ENCODE measurements at places on chromosomes 12 and 14.

- no peak for DNase-seq
Observed at GRCh38 chr12:12384571-12385340, 27.9 kb downstream of the BORCS5 start.

- DNase-seq, result no peak
Observed at GRCh38 chr12:5453466-5453865, 21.6 kb downstream of the NTF3 start.

GRCh38 chr12:7376196-7376595 lies 67.8 kb downstream of the CD163L1 start:
- no peak for DNase-seq

DNA sequence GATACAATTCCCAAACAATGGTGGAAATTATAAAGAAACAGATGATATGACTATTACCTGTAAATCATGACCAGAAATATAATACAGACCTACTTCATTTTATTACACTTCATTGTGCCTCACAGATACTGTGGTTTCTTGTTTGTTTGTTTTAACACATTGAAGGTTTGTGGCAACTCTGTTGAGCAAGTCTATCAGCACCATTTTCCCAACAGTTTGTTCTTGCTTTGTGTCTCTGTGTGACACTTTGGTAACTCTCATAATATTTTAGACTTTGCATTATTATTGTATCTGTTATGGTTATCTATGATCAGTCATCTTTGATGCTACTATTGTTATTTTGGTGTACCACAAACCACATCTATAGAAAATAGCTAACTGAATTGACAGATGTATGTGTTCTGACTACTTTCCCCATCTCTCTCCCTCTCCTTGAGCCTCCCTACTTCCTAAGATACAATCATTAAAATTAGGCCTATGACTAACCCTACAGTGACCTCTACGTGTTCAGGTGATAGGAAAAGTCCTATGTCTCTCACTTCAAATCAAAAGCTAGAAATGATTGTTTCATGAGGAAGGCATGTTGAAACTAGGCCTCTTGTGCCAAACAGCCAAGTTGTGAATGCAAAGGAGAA lies 49.1 kb downstream of the FBXO33 start:
- DNase-seq, result no peak

DNA sequence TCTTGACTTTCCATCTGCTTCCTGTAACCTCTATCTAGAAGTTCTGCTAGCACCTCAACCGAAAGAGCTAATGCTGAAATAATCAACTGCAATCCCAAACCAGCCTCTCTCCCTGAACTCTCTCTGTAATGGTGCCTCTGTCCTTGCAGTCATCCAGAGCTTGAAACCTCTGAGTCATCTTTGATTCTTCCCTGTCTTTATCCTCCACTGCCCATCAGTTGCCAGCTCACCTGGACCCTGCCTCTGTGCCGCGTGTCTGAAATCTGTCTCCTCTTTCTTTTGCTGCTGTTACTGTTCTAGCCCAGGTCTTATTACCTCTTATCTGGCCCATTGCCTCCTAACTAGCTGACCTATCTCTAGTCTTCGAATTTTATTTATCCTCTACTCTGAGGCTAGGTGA lies 15.5 kb downstream of the CLSTN3 start:
- no peak for DNase-seq

DNA sequence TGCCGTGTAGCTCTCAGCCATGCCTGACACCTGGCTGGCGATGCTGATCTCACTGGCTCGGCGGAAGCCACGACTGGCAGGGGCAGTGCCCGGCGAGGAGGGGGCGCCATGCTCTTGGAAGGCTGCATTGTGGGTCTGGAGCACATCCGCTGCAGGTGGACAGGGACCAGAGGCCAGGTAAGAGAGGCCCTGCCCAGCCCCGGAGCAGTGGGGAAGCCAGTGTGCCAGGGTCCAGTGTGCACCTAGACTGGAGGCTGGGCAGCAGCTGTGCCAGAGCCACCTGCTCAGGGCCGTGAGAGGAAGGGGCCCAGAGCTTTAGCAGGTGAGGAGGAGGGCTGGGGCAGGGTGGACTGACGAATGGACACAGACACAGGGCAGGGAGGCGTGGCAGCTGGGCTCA lies 10.1 kb downstream of the ARL6IP4 start:
- no peak for DNase-seq

- no peak for DNase-seq
Observed at GRCh38 chr12:16605642-16606116, 283 bp downstream of the LMO3 start.

GRCh38 chr14:60514741-60515491 lies 6.0 kb downstream of the SIX6 start:
- no peak for DNase-seq

DNA sequence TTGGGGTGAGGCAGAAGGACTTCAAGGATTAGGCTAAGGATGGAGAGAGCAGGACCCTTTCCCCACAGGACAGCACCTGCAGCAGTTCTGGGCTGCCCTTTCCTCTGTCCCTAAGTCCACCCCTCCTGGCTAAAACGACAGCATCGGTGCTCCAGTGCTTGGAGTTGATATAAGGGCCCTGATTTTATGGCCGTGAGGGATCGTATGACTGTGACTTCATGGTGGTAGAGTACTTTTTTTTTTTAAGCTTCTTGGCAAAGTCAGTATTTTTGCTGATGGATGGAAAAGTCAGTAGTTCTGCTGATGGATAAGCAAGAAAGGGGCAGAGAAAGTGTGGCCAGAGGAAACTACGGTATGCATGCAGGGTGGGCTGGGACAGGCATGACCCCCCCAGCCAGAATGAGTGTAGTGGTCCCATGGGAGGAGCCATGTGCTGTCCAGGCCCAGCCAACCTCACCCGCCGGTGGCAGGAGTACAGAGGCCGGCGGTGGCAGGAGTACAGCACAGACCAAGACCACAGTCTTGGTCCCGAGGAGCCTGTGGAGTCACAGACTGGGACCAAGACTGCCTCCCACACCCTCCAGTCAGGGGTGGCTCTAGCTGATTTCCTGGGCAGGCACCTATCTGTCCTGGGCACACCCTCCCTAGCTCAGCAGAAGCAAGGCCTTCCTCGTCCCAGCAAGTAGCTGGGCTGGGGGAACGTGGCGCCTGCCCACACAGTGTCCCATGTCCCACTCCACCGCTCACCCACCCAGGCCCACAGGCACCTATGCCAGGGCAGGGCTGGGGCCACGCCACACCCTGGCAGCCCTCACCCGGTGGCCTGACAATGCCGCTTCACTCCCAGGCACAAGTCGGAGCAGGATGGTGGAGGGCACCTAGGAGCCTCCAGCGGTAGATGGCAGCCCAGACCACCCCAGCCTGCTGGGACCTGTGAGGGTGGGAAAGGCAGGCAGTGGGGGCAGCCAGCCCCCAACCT lies 46.3 kb downstream of the CCDC88C start:
- no peak for DNase-seq

DNA sequence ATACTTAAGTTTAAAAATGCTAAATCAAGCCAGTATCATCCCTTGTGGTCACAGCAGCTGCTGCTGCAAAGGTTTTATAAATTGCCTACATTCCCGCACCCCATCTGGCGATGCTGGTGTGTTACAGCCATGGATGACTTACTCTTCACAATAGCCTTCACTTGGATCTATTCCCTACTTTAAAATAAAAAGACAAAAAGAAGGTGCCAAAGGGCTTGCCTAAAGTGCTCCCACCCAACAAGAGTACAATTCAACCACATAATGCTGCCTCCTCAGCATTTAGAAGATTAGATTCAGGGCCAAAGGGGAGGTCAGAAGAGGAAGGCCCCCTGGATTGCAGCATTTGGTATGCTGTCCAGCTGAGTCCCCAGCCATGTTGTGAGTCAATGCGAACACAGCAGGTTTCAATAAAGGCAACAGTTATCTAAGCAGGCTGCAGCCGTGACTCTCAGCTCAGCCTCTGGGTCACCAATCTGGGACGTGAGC lies 176.1 kb downstream of the DAD1 start:
- DNase-seq, result no peak

GRCh38 chr12:53181935-53182334 lies 1.2 kb upstream of the CSAD start:
- DNase-seq, result no peak

DNA sequence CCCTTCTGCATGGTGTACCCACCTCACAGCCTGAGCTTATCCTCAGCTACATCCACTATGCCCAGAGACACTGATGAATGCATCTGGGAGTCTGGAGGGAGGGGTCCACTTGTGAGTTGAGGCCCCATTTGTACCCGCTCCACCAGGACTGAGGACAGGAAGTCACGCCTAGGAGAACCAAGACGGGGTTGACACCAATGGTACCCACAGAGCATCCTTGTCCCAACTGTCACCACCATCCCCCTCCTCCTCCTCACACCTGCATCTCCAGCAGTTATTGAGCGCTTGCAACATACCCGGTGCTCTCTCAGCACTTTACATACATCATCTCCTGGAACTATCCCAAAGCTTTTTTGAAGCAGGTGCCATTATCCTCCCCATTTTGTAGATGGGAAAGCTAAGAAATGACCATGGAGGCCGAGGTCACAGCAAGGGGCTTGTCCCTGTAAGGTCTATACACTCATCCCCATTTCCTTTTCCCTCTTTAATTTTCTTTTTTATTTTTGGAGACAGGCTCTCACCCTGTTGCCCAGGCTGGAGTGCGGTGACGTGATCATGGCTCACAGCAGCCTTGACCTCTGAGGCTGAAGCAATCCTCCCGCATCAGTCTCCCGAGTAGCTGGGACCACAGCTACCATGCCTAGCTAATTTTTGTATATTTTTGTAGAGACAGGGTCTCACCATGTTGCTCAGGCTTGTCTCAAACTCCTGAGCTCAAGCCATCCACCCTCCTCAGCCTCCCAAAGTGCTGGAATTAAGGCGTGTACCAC lies 31.7 kb downstream of the DGLUCY start:
- DNase-seq, result no peak

GRCh38 chr12:34393086-34393820 lies 371.0 kb downstream of the ALG10 start:
- no peak for DNase-seq

- no peak for DNase-seq
Observed at GRCh38 chr12:89179245-89179644, 173.1 kb downstream of the DUSP6 start.

GRCh38 chr14:38124506-38124905 lies 83.2 kb upstream of the SSTR1 start:
- no peak for DNase-seq

All from bone marrow (tissue), 2 donors.